ENCODE measurements at places on chromosomes 7 and 10. TPM values are rescaled to one million over a fixed set of nuclear protein-coding genes. Genes with fewer than 3 reads are reported as not detected.
A peak's percentile ranks its signal among the peaks of the same experiment; 100 is the strongest.

GRCh38 chr10:6579904-6580278 lies at the start of gene PRKCQ:
Gene PRKCQ, minus strand, starts transcription at chr10:6580276. Its CDS starts 65,141 bp downstream, at chr10:6515135.
- H3K4me3 ChIP-seq = peak within 1 kb of the TSS; percentile 67
- no peaks in the 10 kb centered on the region for H3K27me3 ChIP-seq
- H3K36me3 ChIP-seq = no peaks in the 10 kb centered on the region
- peak; percentile 50 for DNase-seq

- no peak for DNase-seq
- no peaks in the 10 kb centered on the region for H3K36me3 ChIP-seq
- no peaks in the 10 kb centered on the region for H3K4me1 ChIP-seq
- H3K27me3 ChIP-seq = no peaks in the 10 kb centered on the region
- no peak overlapping the region for H3K4me3 ChIP-seq
These were observed 25.4 kb downstream of the HECW1 start for GRCh38 chr7:43137811-43138210.

DNA sequence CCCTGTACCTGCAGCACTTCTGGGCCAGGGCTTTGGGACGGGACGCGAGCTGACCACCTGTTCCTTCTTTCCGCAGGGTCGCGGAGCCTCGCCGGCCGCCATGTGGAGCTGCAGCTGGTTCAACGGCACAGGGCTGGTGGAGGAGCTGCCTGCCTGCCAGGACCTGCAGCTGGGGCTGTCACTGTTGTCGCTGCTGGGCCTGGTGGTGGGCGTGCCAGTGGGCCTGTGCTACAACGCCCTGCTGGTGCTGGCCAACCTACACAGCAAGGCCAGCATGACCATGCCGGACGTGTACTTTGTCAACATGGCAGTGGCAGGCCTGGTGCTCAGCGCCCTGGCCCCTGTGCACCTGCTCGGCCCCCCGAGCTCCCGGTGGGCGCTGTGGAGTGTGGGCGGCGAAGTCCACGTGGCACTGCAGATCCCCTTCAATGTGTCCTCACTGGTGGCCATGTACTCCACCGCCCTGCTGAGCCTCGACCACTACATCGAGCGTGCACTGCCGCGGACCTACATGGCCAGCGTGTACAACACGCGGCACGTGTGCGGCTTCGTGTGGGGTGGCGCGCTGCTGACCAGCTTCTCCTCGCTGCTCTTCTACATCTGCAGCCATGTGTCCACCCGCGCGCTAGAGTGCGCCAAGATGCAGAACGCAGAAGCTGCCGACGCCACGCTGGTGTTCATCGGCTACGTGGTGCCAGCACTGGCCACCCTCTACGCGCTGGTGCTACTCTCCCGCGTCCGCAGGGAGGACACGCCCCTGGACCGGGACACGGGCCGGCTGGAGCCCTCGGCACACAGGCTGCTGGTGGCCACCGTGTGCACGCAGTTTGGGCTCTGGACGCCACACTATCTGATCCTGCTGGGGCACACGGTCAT lies 13.3 kb downstream of the GPR146 start:
- H3K4me3 ChIP-seq = no peak overlapping the region
- DNase-seq = no peak
- no peaks in the 10 kb centered on the region for H3K27me3 ChIP-seq
- H3K36me3 ChIP-seq = no peaks in the 10 kb centered on the region
- peaks cover 17% of the 10 kb centered on the region for H3K4me1 ChIP-seq
- no peak overlapping the region for H3K27ac ChIP-seq

DNA sequence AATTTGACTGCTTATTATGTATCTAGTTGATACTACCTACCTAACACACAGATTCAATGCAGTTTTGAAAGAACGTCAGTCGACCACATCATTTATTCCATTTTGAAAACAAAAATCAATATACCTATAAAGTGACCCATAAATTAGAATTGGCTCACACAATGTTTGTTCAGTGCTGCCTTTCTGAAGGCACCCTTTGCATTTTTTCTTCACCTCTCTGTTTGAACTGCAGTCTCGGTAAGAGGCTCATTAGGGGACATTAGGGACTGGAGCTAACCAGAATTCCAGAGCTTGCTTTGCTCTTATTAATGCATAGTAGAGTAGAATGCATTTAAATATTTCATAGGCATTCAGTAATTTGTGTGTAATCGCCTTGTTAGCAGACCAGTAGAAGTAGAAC lies 234.1 kb downstream of the FOXP2 start:
- no peak overlapping the region for H3K27ac ChIP-seq
- H3K36me3 ChIP-seq = no peaks in the 10 kb centered on the region
- DNase-seq = no peak
- no peaks in the 10 kb centered on the region for H3K4me1 ChIP-seq
- H3K4me3 ChIP-seq = no peak overlapping the region

- H3K4me1 ChIP-seq = no peaks in the 10 kb centered on the region
- H3K4me3 ChIP-seq = no peak overlapping the region
These were observed 189.2 kb upstream of the PODXL start for GRCh38 chr7:131745390-131746248.

The IL15RA gene
- total RNA-seq = 14.3 TPM

GRCh38 chr7:105136221-105136620 lies 122.2 kb downstream of the KMT2E start:
- no peaks in the 10 kb centered on the region for H3K27me3 ChIP-seq
- no peak for DNase-seq
- no peaks in the 10 kb centered on the region for H3K4me1 ChIP-seq
- no peak overlapping the region for H3K27ac ChIP-seq
- no peak overlapping the region for H3K4me3 ChIP-seq
- H3K36me3 ChIP-seq = peaks cover 5% of the 10 kb centered on the region

DNA sequence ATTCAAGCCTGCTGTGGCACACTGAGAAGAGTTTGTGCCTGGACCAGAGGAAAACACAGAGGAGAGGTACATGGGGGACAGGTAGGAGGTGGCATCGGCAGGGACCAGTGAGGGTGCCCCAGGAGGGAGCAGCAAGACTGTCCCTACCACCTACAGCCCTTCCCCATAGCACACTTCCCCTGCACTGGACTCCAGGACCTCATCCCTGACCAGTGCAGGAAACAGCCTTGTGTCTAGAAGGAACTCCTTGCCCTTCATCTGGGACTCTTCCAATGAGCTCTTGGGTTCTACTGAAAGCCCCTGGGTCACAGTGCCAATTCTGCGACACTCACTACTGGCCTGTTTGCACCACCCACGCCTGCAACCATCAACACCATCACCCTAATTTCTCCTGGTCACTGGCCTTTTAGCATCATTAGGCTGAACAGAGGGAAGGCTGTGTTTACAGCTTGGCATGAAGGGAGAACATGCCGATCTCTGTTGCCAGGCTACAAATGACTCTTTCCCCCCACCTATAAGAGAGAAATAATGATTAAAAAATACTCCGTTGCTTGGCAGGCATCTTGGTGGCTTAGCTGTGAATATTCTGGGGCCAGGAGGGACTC lies 371.9 kb upstream of the ZMIZ1 start:
- H3K27ac ChIP-seq = no peak overlapping the region
- H3K4me3 ChIP-seq = no peak overlapping the region
- no peaks in the 10 kb centered on the region for H3K36me3 ChIP-seq

DNA sequence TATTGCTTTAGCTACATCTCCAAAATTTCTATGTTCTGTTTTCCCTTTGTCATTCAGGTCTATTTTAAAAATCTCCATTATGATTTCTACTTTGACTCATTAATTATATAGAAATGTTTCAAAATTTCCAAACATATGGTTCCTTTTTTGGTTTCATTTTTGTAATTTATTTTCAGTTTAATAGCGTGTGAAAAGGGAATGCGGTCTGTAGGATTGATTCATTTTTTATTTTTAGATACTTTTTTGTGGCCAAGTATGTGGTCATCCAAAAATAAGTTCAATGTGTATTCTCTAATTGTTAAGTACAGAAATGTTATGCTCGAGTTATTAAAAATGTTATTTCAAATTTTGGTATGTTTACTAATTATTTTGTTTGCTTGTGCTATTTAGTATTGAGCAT lies 72.5 kb upstream of the ANKRD1 start:
- no peak for DNase-seq
- H3K4me1 ChIP-seq = no peaks in the 10 kb centered on the region
- no peak overlapping the region for H3K4me3 ChIP-seq
- H3K27me3 ChIP-seq = no peaks in the 10 kb centered on the region
- no peaks in the 10 kb centered on the region for H3K36me3 ChIP-seq

The TMEM273 gene
- 1.1 TPM for total RNA-seq

The OR2A42 gene
- total RNA-seq = not detected

The LIPF gene
- not detected for total RNA-seq

The FANK1 gene
- total RNA-seq = not detected

DNA sequence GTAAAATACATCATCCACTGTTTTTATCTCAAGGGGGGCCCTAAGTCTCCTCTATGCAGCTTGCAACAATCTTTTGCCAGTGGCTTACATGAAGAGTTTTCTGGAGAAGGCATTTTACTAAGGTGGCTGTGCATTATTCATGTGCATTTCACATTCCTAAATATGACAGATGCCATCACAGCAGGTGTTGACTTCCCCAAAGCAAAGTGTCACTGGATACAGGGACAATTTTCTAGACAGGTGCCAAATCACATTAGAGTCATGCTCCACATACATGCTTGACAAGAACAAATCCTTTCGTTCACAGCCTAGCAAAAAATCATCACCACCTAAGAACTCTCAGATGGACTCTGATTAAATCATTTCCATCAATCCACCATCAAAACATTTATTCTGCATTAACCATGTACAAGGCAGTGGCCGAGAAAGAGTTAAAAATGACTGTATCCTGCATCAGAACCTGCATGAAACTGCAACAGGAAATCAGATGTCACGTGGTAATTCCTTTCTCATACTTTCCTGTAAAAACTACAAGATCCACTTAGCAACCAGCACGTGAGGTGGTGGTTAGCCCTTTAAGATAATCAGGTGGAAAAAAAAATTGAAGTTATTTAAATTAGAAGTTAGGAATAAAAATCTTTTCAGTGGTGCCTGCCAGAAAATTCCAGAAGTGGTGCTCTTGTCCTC lies 88.2 kb upstream of the AFAP1L2 start:
- no peak for DNase-seq
- H3K36me3 ChIP-seq = no peaks in the 10 kb centered on the region
- no peaks in the 10 kb centered on the region for H3K4me1 ChIP-seq
- no peaks in the 10 kb centered on the region for H3K27me3 ChIP-seq
- no peak overlapping the region for H3K27ac ChIP-seq
- H3K4me3 ChIP-seq = no peak overlapping the region

The CSTF2T gene
- 8.4 TPM for total RNA-seq

DNA sequence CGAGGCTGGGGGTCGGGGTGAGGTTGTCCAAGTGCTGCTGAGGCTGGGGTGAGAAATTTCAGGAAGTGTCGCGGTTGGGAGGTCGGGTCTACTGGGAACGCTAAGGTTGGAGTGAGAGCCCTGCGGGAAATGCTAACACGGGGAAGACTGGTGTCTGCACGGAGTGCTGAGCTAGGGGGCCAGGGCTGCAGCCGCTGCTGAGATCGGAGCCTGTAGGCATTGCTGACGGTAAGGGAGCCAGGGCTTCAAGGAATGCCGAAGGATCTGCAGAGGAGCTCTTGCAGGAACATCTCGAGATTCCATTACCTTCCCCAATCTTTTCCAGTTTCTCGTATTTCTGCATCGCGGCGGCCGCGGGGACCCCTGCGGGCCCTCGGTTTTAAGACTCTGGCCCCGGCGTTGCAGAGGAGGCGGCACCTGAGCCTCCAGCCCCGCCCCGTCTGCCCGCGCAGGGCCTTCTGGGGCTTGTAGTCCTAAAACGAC lies at the start of gene CDK5:
Gene CDK5, minus strand, starts transcription at position 392 of the 483 bp plus-strand sequence. Its CDS starts 49 bp downstream, at position 343.
- peak within 1 kb of the TSS; percentile 92 for H3K4me3 ChIP-seq
- DNase-seq = no peak
- no peaks in the 10 kb centered on the region for H3K27me3 ChIP-seq
- H3K4me1 ChIP-seq = peaks cover 25% of the 10 kb centered on the region
- H3K27ac ChIP-seq = peak within 1 kb of the TSS; percentile 94
- no peaks in the 10 kb centered on the region for H3K36me3 ChIP-seq

The SLC18A3 gene
- total RNA-seq = not detected

DNA sequence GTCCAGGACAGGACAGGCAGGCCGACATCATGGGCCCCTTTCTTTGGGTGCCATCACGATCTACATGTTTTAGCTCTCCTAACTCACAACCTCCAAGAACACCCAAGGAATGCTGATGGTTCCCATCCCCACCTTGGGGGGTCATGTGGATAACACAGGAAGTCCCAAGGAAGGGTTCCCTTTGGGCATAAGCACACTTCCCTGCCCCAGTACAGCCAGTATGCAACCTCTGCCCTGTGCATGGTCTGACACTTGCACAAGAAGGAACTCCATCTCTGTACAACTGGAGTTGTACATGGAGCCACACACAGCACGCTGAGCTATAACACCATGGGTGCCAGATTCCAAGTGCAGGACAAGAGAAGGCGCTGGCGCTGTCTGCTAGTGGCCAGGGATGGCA lies 11.0 kb downstream of the MAT1A start:
- DNase-seq = no peak
- no peaks in the 10 kb centered on the region for H3K27me3 ChIP-seq
- peaks cover 59% of the 10 kb centered on the region for H3K4me1 ChIP-seq
- H3K27ac ChIP-seq = peak overlapping the region; percentile 59

DNA sequence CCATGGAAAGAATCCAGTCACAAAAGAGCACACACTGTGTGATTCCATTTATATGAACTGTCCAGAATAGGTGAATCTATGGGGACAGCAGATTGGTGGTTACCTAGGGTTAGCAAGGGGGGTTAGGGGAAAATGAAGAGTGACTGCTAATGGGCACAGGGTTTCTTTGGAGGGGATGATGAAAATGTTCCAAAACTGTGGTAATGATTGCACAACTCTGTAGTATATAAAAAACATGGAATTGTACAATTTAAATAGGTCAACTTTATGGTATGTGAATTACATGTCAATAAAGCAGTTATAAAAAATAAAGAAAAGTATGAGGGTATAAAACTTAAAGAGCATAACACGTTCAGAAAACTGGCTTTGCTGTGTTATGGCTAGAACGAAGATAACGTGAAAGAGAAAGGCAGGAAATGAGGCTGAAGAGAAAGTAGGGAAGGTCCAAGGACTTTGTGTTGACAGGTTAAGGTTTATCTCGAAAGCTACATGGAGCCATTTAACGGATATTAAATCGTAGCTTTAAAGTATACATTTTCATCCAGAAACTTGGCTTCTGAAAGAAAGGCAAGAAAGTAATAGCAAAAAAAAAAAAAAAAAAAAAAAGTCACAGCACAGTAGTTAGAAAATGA lies 26.4 kb upstream of the MSS51 start:
- no peaks in the 10 kb centered on the region for H3K4me1 ChIP-seq
- H3K27me3 ChIP-seq = no peaks in the 10 kb centered on the region
- no peak for DNase-seq
- H3K36me3 ChIP-seq = no peaks in the 10 kb centered on the region

- no peak for DNase-seq
- H3K4me1 ChIP-seq = peaks cover 12% of the 10 kb centered on the region
- H3K27ac ChIP-seq = no peak overlapping the region
These were observed 701.4 kb downstream of the PARD3 start for GRCh38 chr10:34113504-34114225.

The NRAP gene
- total RNA-seq = 0.18 TPM

DNA sequence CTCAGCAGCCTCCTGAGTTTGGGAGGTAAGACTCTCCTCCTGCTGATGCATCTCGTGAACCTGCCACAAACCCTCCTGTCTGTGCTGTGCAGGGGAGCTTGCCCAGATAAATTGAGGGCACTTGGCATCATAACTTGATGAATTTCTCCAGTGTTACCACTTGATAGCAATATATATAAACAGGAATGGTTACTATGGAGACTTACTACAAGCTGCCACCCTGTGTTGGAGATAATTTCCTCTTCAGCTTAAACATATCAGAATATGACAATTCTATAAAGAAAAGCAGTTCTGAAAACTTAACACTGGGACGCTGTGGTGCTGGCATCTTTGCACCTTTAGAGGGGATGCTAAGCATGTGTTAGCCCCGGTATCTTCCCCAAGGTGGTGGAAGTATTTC lies 14.9 kb downstream of the PFKFB3 start:
- H3K4me1 ChIP-seq = no peaks in the 10 kb centered on the region
- H3K27ac ChIP-seq = no peak overlapping the region
- H3K36me3 ChIP-seq = peaks cover 72% of the 10 kb centered on the region
- no peak for DNase-seq

Data from right lobe of liver (tissue), 6 donors.